ENCODE measurements at places on chromosomes 13 and 19.

DNA sequence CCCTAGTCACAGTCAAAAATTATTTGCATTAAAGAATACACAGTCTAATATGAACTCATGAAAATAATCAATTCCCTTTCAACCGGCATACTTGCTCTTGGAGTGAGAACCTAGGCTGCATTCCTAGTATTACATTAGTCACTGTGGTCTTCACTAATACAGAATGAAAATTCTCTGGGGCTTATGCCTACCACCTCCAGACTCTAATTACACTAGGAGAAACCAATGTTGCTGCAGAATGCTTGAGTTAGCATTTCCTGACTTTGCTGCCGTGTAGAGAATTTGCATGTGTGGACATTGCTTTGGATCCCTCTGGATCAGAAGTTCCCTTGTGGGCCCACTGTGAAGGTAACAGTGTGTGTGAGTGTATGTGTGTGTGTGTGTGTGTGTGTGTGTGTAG, 87.8 kb downstream of the CCNA1 start:
- no peak for DNase-seq

- DNase-seq: no peak
Observed at GRCh38 chr19:28553005-28553404, 659.9 kb downstream of the UQCRFS1 start.

DNA sequence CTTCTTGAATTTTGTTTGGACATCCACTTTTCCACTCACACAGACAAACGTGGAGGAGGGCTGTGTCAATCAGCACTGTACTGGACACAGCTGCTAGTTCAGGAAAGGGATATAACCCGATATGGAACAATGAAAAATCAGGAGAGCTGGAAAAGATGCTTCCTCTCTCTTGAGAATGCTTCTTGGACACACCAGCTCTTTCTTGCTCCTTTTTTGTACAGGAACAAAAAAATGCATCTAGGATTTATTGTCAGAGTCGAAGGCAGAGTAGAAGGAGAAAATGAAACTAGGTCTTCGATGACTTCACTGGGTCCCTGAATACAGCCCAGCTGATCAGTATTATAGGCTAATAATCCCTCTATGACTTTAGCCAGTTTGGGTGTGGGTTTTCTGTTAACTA, 62.2 kb downstream of the PEG3 start:
- no peak for DNase-seq

GRCh38 chr13:45621950-45622349, 6.4 kb upstream of the ERICH6B start:
- no peak for DNase-seq

GRCh38 chr19:6734096-6734696, 3.2 kb downstream of the GPR108 start:
- DNase-seq: no peak

DNA sequence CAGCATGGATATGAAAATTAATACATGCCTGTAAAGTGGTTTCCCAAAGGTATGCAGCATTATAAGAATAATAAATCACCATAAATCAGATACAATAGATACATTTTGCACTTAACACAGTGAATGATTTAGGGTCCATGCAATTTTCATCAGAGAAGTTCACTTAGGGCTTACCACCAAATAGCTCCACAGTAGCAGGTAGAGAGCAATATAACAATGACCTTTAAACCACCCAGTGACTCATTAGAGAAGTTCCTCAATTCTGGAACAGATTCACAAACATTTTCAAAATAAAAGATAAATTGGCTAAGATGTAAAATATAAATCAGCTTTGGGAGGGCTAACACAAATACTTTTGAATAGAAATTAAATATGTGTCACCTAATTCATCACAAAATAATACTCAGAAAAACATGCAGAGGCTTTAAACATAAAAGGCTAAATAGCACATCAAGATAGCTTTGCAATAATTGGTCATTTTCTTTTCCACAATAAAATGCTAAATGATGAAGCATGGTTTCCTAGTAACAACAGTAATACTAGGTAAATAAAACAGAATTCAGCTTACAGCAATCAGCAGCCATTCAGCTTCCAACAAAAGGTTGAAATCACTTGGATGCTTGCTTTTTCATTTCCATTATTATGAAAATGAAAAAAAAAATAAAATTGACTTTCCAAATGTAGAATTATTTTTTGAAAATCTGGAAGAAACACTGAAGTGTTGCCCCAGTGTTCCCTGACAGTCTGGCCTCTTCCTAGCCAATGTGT, 84.3 kb upstream of the NBEA start:
- DNase-seq: no peak

- DNase-seq: no peak
Observed at GRCh38 chr19:920051-920864, 3.1 kb downstream of the KISS1R start.

DNA sequence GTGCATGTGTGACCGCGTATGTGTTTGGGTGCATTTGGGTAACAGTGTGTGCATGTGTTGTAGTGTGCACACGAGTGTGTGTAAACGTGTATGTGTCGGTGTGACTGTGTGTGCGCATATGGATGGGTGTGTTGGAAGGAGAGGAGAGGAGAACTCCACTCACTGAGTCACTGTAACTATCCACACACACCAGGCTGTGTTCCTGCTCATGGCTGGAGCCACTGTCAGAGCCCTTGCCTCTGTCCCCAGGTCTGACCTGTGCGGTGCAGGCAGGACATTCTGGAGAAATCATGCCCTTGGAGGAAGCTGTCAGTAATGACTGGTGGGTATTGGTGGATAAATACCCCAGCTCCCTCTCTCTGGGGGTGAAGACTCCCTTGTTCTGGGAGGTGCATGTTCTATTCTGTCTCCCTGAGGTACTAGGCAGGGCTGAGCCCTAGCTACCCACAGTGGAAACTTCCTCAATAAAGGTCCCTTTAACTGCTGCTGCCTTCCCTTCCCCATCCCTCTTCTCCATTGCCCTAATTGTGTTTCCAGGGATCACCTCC, 48.4 kb downstream of the CYP4F22 start:
- DNase-seq: no peak

GRCh38 chr19:36210497-36210896, 4.0 kb downstream of the ZNF565 start:
- no peak for DNase-seq

DNA sequence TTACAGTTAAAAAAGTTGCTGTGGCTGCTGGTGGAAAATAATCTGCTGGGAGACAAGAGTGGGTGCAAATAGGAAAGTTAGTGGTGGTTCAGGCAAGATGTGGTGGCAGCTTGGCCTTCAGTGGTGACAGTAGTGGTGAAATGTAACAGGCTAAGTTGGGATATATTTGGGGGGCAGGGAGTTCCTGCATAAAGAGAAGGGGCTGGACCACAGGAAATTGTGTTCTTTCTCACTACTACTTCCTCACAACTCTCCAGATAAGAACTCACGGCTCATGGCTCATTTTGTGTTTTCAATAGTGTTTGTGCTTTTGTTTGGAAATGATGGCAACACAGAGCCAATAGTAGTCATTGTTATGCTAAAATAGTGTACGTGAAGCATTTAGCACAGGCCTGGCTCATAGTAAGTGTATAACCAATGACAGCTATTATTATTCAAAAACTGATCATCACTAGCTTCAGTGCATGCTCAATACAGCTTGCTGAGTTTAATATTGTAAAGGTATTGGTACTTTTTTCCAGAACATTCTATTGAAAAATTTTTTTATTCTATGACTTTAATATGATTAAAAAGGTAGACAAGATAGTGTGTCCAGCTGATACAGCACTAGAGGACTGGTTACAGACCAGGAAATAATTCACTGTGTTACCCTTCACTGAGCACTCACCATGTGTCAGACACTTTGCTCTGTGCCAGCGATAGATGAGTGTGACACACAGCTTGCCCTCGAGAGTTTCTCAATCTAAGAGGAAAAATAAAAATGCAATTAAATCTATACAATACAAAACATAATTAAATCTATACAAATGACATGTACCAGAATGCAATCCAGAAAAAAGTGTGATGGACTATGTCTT, 209.8 kb downstream of the POU4F1 start:
- DNase-seq: no peak

GRCh38 chr13:75299913-75300862, 181.8 kb downstream of the TBC1D4 start:
- no peak for DNase-seq

DNA sequence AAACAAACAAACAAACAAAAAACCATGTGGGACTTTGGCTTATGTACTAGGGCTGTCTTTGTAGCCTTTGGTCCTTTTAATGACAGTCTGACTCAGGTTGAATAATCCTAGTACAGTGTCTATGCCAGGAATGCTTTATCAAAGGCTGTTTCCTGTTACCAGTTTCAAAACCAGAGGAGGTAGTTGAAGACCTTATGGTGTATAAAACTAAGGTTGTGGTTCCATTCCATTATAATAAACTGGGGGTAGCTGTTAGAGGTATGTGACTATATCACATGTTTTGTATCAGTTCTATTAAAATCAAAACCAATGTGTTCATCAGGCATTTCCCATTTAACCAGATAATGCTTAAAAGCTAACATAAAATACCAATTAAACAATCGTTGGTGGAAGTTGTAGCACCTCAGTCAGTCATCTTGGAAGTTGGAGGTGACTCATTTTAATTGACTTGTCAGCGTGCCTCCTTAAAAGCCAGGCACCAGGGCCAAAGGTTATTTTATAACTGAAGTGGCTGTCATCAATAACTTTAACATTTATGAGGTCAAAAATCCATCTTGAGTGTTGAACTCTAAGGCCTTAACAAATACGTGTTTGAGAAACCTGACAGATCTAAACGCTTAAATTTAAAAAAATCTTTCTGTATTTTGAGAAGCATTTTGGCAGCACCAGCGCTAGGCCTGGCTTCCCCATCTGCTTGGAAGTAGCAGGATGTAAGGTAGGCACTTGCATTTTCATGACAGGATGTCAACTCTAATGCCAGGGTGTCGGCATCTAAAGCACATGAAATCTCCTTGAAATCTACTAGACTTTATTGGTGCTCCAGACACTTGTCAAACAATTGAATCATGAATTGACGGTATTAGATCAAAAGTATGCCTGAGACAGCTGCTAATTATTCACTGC, 162.5 kb downstream of the LMO7 start:
- no peak for DNase-seq

GRCh38 chr19:49684251-49684982, 5.0 kb upstream of the ADM5 start:
- no peak for DNase-seq

DNA sequence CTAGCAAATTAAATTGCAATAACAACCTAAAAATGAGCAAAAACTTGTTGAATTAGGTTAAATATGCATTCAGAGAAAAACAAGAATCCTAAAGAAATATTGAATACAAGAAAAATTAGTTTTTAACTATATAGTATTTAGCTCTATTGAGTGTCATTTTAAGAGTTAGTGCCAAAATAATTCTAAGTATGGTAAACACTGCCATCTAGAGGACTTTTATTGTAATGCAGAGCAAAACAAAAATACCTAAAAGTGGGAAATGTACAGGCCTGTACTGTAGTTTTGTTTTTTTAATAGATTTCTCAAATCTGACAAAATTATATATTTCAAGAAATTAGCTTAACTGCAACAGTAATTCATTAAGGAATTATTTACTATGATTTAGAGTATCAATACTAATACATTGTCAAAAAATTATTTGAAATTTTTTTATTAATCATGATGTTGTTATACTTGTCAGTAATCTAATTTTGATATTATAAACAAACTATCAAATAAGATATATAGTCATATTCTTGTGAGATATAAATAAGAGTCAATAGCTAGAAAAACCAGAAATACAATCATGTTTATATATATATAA, 8.2 kb upstream of the PCDH9 start:
- DNase-seq: peak; percentile 9

DNA sequence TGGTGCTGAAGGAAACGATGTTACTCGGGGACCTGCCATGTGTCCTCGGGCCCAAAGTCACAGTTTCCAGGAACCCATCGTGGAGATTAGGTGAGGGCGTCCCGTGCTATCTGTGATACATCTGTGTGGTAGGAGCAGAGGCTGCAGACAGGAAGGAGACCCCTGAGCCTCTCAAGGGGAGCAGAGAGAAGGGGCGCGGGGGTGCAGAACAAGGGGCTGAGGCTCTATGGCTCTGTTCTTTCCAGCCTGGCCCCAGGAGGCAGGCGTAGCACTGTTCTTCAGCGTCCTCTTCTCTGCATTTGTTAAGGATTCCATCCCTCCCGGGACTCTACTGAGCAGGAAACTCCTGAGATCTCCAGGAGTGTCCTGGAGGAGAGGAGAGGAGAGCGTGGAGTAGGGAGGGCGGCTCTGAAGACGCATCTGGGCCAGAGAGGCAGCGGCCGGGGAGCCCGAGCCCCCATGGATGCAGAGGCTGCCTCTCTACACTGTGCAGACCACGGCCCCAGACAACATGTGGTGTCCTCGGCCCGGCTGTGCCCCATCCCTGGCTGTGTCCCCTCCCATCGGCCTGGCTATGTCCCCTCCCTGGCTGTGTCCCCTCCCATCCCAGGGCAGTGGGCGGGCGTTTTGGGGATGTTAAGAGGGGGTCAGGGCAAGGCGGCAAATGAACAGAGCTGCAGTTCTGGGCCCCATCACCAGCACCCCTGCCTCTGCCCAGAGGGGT, 118.0 kb downstream of the ATP11A start:
- no peak for DNase-seq

GRCh38 chr13:34003656-34004055, 185.7 kb downstream of the RFC3 start:
- DNase-seq: no peak

- DNase-seq: no peak
Observed at GRCh38 chr13:100808330-100809128, 133.9 kb upstream of the TMTC4 start.

- DNase-seq: no peak
Observed at GRCh38 chr13:42981317-42981716, 10.7 kb downstream of the EPSTI1 start.

- DNase-seq: no peak
Observed at GRCh38 chr13:31035185-31035965, 102.9 kb downstream of the TEX26 start.

DNA sequence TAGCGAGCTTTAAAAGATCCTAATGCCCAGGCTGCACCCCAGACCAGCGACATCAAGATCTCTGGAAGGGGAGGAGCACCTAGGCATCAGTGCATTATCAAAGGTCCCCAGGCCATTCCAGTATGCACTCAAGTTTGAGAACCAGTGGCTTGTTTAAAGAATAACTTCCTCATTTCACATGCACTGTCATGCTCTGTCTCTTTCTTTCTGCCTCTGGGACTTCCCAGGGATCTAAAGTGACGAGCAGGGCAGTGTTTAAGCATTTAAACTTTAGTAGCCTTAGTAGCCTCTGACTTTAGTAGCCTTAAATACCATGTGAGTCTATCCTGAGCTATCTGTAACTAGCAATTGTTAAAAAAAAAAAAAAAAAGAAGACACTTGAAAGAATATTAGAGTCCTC, 8.9 kb upstream of the FARP1 start:
- DNase-seq: peak; percentile 71

DNA sequence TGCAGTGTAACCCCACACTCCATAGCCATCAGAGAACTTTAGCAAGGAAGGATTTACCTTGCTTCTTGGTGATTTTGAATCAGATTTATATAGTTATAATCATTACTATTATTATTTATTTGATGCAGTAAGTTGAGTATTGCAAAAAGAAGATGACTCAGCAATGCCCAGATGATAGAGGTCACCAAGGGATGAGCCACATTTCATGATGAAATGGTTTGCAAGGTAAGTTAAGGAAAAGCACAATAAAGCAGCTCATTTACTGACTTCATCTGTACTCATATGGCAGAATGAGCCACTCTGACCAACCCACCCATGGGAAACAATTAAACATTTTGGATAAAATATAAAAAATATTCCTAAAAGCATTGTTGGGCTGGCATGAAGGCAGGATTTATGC, 59.1 kb downstream of the AKAP11 start:
- DNase-seq: no peak
